ENCODE measurements at places on chromosomes 2 and 18. TPM values are rescaled to one million over a fixed set of nuclear protein-coding genes. Genes with fewer than 3 reads are reported as not detected.

GRCh38 chr2:73000808-73001570 is 70.5 kb downstream of the SFXN5 start:
- DNase-seq: no peak

GRCh38 chr18:41326311-41326710 is 628.7 kb upstream of the PIK3C3 start:
- no peak for DNase-seq

- DNase-seq: peak; percentile 66
Observed at GRCh38 chr2:29309090-29310029, 194.1 kb downstream of the CLIP4 start.

DNA sequence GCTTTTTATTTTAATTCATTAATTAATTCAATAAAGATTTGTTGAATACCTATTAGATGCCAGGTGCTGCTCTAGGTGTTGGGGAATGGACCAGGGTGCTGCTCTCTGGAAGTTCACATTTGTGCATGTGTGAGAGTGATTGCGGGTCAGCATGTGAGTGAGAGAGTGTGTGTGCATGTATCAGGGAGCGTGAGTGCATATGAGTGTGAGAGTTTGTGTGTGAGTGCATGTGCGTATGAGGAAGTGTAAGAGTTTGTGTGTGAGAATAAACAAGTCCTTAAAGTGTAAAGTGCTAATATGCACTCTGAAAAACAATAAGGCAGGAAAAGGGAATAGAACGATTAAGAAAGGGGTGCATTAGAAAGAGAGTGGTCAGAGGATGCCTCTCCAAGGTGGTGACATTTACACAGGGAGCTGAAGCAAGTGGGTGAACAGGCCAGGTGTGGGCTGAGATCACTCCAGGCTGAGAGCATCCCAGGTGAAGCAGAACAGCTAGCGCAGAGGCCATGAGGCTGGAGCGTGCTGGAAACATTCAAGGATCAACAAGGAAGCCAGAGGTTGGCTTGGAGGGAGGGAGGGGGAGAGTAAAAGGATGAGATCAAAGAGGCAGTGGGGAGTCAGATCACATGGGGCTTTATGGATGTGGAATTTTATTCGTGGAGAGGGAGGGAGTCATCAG is 50.5 kb upstream of the SLC1A4 start:
- no peak for DNase-seq

- no peak for DNase-seq
Observed at GRCh38 chr2:196808083-196808665, 981 bp downstream of the C2orf66 start.

The LDLRAD4 gene
- total RNA-seq: not detected

The NT5C1B gene
- total RNA-seq: not detected

DNA sequence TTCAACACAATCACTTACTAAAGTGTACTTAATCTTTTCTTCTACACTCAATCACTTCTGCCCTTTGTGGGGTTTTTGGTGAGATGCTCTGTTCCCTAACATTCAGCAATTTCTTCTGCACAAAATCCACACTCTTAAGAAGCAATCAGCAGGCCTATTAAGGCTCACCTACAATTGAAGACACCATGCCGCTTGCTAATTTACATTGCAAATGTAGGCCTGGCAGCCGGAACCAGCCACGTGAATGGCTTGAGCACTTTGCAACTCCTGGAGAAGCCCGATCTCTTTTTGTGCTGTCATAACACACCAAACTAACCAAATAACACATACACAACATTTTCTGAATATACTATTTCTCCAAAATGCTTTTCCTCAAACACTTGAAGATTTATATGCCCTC is 66.3 kb downstream of the NYAP2 start:
- no peak for DNase-seq

DNA sequence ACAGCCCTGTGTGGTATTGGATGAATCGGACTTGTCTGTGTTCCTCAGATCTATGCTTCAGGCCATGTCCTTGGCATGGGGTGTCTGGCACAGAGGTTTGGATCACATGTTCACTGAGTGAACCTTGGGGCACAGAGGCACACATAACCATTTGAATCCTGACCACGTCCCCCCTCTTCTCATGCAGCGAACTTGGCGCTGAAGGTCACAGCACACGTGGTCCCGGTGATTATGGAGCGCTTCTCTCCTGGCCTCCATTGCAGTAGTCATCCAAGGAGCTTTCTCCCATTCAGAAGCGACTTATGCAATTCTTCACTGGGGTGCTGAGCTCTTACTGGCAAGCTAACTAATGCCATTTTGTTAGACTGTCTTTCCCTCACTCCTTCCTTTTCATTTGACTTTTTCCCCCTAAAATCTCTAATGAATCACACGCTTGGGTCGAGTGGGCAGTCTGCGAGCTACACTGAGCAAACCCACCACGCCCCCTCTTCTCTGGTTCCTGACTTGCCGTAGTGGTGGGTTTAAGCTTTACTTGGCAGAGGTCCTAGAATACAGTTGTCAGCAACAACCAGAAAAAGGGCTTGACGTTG is 59.4 kb downstream of the KCNG2 start:
- peak; percentile 61 for DNase-seq

GRCh38 chr2:72712304-72712703 is 113.5 kb downstream of the EXOC6B start:
- DNase-seq: no peak

The FOSL2 gene
- 12.1 TPM for total RNA-seq

DNA sequence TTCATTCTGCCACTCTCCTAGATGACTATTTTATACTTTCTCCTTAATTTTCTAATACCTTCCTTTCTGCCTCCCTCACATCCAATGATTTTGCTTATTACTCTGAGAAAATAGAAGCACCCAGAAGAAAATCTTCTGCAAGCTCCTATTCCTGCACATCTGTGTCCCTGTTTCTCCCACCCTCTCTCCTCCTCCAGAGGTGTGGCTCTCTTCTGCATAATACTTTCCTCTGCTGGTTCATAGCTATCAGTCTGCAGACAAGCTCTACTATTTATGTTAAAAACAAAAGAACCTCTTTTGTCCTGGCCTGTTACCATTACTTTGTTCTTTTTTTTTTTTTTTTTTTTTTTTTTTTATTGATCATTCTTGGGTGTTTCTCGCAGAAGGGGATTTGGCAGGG is 34.3 kb downstream of the ACSL3 start:
- no peak for DNase-seq

DNA sequence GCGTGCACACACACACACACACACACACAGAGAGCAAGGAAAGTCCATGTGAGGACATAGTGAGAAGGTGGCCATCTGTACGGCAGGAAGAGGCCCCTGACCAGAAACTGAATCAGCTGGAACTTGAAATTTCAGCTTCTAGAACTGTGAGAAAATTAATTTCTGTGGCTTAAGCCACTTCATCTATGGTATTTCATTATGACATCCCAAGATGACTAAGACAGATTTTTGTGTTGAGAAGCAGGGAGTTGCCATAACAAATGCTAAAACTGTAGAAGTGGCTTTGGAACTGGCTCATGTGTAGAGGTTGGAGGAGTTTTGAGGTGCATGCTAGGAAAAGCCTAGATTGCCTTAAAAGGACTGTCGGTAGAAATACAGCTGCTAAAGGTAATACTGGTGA is 63.4 kb upstream of the ZBTB7C start:
- no peak for DNase-seq

Measured in G401 (cell line).